ENCODE measurements at places on chromosomes 2 and 18. TPM values are rescaled to one million over a fixed set of nuclear protein-coding genes. Genes with fewer than 3 reads are reported as not detected.

RAX gene
- not detected for total RNA-seq

ACMSD gene
- total RNA-seq = not detected

REG3A gene
- not detected for total RNA-seq

SIGLEC15 gene
- total RNA-seq = not detected

CENPA gene
- total RNA-seq = 16.1 TPM
